NCI-H460 (cell line): ENCODE measurements at places on chromosomes 7 and 10. TPM values are rescaled to one million over a fixed set of nuclear protein-coding genes. Genes with fewer than 3 reads are reported as not detected.

NET1 gene
- total RNA-seq: 39.5 and 40.4 TPM in 2 replicates

EVX1 gene
- 0.12 TPM in 1 of 2 replicates, not detected in the other for total RNA-seq

GDF2 gene
- not detected in 2 replicates for total RNA-seq

HYAL4 gene
- total RNA-seq: not detected in 2 replicates

ZP3 gene
- 14.7 and 20.2 TPM in 2 replicates for total RNA-seq

TCAF2 gene
- total RNA-seq: 23.0 and 28.9 TPM in 2 replicates

OR2A12 gene
- not detected in 2 replicates for total RNA-seq

ZNF425 gene
- 0.26 and 0.87 TPM in 2 replicates for total RNA-seq

PROSER2 gene
- total RNA-seq: 7.2 and 10.3 TPM in 2 replicates

AIFM2 gene
- total RNA-seq: 31.0 and 40.6 TPM in 2 replicates
